Naive thymus-derived CD4-positive, alpha-beta T cell (primary cell): ENCODE measurements at places on chromosomes 1 and 21.

DNA sequence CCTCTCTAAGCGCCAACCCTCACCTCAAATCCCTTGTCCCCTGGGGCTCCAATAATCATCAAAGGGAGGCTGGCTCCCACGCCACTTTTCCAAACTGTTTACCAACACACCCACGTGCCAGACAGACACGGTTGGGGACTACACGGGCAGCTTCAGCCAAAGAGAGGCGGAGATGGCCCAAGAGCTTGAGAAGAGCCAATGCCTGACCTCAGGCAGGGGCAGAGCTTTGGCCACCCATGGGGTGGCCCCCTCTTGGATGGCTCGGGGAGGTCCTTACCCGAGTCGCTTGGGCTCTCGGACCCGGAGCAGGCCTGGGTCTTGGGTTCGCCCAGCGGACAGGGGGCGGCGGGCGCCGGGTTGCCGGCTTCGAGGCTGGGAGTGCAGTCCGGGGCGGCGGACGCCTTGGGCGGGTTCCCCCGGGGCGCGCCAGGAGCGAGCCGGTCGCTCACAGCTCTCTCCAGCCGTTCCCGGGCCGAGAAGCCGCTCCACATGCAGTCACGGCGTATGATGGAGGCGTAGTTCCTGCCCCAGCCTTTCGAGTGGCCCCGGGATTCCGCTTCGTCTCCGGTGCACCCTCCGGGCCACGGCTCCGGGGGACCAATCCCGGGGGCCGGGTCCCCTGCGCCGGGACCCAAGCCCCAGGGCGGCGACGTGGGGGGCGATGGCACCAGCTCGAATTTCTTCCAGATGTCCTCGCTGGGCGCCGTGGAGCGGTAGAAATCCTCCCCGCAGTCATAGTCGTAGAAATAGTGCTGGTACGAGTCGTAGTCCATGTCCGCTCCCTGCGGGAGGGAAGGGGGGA is 854 bp downstream of the MYCL start:
- no peak for DNase-seq

DNA sequence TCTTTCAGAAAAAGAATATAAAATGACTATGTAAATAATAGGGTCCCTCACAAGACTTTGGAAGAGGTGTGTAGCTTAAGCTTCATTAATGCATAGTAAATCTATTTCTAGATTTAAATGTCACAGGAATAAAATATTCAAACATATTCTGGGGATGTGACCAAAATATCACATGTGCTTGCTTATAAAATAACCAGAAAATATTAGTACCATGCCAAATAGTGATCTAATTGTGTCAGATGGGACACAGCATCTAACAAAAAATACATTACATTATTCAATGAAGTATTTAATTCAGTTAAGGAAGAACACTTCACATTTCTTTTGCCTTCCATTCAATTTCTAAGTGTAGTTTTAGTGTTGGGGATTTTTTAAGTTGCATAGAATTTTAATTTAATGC is 179.5 kb downstream of the LRRC40 start:
- no peak for DNase-seq

GRCh38 chr1:185377831-185378230 is 60.8 kb upstream of the IVNS1ABP start:
- no peak for DNase-seq

GRCh38 chr1:184950906-184951305 is 23.4 kb downstream of the NIBAN1 start:
- DNase-seq: no peak

DNA sequence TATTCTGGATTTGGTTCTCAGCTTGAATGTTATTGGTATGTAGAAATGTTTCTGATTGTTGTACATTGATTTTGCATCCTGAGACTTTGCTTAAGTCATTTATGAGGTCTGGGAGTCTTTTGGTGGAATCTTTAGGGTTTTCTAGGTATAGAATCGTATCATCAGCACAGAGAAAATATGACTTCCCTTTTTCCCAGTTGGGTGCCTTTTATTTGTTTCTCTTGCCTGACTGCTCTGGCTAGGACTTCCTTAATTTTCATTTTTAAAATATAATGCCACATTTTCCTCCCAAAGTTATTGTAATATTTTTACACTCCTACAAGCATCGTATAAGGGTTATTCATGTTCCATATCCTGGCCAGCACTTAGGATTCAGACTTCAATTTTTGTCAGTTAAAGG is 111.1 kb downstream of the FNBP1L start:
- no peak for DNase-seq

DNA sequence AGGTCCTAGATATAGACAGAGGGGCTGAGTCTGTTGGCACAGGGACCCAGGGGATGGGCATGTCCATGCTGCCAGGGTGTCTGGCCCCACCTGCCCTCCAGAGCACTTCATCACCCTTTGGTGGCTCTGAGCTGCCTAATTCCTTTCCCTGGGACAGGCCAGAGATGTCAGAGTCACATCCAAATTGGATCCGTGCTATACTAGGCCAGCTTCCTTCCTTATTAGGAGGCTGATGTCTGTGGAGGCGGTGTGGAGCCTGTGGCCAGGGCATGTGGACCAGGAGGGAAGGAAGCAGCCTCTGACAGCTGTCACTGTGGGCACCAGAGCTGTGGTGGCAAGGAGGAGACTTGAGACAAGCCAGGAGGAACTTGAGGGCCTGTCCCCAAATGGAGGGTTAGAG is 77.7 kb upstream of the TMEM51 start:
- DNase-seq: no peak

DNA sequence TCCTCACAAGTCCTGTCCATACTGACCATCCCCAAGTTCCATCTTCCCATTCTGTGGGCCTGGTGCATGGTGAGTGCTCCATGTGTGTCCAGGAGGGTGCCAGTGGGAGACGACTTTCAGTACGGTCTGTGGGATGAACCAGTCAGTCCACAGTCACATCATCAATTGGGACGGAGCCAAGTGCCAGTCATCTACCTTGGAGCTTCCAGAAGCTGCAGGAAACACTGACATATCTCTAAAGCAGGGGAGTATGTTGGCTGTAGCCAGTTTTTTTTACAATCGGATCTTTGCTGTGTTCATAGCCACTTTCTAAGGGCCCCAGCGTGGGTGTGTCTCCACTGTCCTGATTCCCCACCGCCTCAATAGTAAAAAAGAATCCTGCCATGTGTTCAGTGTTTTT is 13.6 kb upstream of the TRIM17 start:
- no peak for DNase-seq

DNA sequence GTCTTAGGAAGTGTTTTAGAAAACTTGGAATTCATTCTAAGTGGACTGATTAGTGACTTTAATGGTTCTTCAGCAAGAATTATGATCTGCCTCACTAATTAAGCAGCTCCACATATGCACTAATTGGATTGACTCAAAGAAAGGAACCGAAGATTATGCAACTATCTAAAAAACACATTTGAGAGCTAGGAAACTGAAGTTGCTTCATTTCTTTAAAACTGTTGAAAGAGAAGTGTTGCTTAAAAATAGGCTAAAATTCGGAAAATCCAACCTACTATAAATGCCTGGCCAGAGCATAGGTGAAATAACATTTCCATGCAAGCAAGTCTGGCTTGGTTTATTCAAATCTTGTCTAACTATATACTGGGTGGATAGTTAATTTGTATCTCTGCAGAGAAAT is 502.9 kb upstream of the ZRANB2 start:
- no peak for DNase-seq

GRCh38 chr1:246338546-246338945 is 168.5 kb downstream of the SMYD3 start:
- no peak for DNase-seq

DNA sequence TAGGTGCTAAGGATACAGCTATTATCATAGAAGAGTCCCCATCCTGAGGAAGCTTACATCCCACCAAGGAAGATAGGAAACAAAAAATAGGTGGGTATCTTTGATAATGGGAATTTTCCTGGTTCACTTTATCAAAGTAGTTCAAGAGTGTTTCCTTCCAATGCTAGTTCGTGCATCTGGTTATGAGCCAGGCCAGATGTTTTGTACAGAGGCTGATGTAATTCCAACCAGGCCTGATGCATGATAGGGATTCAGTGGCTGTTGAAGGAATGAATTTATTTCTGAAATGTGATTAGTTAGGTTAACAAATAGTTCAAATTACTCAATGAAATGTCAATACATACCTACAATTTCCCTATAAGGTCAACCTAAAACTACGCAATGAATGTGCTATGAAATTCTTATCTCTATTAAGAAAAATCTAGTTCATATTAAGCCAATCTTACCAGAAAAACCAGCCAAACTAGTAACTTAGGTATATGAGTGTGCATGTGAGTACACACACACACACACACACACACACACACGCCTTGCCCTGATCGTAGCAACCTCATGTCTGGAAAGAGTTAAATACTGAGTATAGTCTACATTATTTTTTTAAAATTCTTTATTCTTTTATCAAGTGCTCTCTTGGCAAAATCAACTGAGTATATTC is 9.5 kb upstream of the ZBTB18 start:
- no peak for DNase-seq
